Psoas muscle (tissue), 8 donors: ENCODE measurements at places on chromosomes 1 and 21. TPM values are rescaled to one million over a fixed set of nuclear protein-coding genes. Genes with fewer than 3 reads are reported as not detected.

DNA sequence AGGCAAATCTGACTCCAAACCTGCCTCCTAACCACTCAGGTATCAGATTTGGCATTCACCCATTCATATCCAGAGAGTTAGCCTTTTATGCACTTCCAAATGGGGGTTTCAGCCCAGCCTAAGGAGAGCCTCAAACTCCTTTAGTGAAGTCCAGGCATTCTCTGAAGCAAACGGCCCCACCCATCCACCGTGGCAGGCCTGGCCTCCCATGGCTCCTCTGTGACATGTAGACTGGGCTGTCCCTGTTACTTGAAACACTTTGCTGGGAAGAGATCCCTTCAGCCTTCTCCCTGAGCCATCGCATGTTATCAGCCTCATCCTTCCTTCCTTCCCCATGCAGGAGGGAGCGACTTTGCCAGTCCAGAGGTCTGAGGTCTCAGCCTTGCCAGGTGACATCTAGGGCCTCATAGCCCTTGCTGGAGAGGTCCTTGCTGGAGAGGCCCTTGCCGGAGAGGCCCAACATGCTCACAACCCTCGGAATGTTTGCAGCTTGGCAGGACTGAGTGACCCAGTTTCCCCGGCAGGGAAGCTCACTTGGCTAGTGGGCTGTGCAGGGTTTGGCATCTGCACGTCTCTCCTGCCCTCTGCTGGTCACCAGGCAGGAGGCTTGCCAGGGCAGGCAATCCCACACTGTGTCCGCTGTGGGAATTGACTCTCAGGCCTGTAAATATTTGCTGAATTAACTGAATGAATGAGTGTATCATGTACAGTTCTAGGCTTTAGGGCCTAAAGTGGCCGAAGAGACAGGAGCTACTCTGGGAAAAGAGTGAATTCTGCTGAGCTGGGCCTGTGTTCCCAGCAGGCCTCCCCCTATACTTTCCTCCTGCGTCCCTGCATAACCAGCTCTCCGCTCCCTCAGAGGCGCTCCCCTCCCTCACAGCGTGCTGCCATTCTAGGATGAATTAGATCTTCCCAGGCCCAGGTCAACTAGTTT lies 26.7 kb upstream of the RBM15 start:
- peak; percentile 89 for DNase-seq

- no peak for DNase-seq
These were observed 12.2 kb downstream of the ADAMTS5 start for GRCh38 chr21:26954662-26955121.

DNA sequence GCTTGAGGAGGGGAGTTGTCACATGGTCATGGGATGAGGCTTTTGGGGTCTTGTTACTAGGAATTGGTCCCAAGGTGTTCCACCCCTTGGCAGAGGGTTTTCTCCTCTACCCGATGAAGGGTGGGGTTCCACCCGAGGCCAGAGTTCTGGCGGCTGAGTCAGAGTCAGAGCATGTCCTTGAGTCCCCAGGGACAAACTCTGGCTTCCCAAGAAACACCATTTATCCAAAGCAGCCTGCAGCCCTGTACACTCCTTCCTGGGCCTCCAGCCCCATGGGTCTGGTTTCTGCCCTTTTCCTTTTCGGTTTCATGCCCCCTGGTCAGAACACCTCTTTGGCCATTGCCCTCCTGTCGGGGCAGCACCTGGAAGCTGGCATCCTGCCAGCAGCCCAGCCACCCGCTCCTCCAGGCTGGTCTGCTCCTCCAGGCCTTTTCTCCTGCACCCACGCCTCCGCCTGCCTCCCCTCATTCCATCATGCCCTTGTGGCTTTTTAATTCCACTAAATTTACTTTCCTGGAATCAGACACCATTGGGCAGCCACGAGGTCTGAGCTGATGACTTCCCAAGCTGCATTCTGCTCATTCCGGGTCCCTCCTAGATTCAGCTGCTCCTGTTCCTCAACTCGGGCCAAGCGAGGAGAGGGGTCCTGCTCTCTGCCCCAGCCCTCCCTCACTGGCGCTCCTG lies 301.7 kb upstream of the VAMP3 start:
- no peak for DNase-seq

The IGSF21 gene
- 0.73 TPM for total RNA-seq

The CHRM3 gene
- total RNA-seq: 0.02 TPM
